Renal pelvis (tissue), 12 donors: ENCODE measurements at places on chromosomes 5 and 9. TPM values are rescaled to one million over a fixed set of nuclear protein-coding genes. Genes with fewer than 3 reads are reported as not detected.
A peak's percentile ranks its signal among the peaks of the same experiment; 100 is the strongest.

DNA sequence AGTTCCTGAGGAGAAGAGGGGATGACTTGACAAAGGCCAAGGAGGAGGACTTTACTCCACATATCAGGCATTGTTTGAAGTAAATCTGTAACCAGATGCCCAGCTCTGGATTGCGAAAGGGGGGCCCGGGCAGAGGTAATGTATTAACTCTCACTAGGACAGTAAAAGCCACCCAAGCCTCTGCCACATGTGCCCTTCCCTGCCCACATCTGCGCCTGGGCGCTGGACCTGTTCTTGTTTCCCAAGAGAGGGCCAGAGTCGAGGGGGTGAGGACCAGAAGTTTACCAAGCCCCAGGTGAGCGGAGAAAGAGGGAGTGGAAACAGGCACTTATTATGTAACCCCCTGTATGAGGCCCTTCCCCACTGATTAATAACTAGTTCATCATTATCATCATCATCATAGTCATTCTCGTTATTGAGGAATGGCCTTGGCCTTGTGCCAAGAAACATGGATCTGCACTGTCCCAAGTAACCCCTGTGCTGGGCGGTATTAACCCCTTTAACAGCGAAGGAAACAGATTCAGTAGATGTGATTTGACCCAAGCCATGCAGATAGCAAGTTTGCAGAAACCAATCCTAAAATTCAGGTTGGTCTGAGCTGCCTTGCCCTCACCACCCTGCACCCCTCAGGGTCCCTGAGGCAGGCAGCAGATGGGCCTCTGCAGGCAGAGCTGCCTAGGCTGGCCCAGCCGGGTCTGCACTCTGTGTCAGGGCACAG is at the start of gene SLC23A1:
Gene SLC23A1, minus strand, starts transcription at position 23 of the 718 bp plus-strand sequence. CDS start 44 bp downstream, outside the sequence.
- DNase-seq, result peak; percentile 49

DNA sequence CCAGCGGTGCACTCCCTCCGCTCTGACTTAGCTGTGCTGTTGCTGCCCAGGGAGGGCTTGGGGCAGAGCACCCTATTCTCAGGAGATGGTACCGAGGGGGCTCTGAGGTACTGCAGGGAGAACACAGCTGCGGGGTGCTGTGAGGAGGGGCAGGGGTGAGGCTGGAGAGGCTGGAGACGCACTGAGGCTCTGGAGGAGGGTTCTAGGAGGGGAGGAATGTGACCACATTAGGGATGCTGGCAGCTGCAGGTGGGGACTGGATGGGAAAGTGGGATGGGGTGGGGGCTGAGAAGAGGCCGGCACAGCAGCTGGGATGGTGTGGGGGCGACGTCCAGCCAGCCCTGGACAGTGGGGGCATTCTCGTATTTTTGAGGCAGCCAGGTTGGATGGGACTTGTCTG is 20.9 kb downstream of the NCS1 start:
- DNase-seq, result no peak

DNA sequence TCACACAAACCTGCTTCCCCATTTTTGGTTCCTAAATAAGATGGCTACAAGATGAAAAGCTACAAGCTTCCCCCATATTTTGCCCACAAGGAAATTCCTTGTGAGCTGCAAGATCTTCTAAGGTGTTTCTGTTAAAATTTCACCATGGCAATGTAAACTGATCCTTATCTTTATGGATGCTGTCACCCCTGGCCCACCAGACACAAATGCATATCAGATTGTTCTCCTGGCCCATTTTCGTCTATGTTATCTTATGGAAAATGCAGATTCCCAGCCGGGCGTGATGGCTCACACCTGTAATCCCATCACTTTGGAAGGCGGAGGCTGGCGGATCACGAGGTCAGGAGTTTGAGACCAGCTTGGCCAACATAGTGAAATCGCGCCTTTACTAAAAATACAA is 65.1 kb upstream of the IL6ST start:
- no peak for DNase-seq

DNA sequence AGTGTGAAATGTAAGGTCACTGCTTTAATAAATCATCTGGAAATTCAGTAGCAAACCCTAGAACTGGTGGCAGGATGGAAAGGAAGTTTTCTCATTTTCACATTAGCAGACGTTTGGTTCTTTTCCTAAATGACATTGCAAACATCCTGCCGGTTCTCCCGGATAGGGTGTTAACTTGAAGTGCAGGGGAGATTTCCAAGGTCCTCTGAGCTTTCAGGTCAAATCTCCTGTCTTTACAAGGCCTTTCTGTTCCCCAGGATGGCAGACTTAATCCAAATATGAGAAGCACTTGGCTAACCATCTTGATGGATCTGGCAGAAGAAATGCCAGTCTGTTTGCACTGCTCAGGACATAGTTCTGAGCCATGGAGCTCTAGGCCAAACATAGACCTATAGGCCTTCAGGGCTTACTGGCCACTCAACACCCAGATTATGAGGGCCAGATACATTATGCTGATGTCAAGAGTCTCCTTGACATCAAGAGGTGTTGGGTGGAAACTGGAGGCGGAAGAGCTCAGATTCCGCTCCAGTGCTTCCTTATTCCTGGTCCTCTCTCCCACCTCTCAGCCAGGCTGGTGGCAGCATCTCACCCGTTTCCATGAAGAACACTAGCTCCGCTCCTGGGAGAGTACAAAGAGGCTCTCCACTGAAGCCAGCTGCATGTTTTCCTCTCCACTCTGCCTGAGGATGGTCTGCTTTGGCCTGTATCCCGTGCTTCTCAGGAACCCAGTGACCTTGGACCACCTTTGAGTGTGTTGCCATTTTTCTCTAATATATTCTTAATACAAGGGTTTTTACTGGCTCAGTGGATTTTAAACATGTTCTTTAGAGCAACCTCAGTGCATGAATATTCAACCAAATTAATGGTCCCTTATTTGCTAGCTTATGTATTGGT is 61.0 kb downstream of the RALGPS1 start:
- DNase-seq, result no peak

- no peak for DNase-seq
Measured at GRCh38 chr9:87894998-87895625, 12.4 kb downstream of the SPATA31E1 start.

DNA sequence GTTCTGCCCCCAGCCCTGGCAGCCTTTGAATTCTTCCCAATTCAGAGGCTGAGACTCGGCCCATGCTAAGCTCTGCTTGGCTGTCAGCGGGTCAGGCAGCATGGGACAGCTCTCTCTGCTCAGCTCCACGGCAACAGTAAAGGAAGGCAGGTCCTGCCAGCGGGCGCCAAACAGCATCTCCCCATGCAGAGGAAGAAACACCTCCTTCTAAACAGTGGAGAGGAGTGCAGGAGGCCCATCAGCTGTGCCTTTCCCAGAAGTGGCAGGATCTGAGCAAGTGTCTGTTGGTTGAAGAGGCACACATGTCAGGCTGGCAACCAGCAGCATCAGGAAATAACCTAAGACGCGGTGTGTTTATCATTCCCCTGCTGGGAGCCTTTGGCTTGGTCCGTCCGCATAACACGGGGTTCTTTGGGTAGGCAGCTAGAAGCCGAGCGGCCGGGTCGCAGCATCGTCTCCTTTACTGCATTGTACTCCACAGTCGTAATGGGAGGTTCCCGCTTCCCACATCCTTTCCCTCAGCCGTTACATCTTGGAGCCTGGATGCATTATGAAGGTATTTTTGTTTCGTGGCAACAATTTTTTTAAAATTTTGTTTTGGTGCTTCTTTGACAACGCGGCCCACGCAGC is 42.7 kb upstream of the NCS1 start:
- no peak for DNase-seq

- DNase-seq, result no peak
Measured at GRCh38 chr5:90983148-90983547, 400.0 kb downstream of the ARRDC3 start.

GRCh38 chr9:91273853-91274552 is 87.7 kb downstream of the AUH start:
- DNase-seq, result no peak

GRCh38 chr9:38641985-38642864 is 21.8 kb upstream of the ANKRD18A start:
- DNase-seq, result peak; percentile 46

DNA sequence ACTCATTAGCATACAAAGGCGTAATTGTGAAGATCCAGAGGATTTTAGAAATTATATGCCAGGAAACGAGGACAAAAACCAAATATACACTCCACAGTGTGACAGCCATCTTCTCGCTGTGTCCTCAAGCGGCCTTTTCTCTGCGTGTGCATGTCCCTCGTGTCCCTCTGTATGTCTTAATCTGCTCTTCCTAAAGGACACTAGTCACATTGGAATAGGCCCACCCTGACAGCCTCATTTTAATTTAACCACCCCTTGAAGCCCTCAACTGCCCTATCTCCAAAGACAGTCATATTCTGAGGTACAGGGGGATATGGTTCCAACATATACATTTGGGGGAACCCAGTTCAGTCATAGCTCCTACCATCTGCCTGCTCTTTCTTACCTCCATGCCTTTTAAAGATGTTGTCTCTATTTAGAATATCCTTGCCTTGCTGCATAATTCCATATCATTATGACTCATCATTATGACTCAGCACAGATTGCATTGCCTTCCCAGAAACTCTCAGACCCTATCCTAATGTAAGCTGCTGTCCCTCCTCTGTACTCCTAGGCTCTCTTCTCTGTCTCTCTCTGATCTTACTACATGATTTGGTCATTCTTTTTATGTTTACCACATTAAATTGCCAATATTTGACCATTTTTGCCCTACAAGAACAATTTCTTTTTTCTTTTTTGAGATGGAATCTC is 210.9 kb downstream of the AOPEP start:
- no peak for DNase-seq

DNA sequence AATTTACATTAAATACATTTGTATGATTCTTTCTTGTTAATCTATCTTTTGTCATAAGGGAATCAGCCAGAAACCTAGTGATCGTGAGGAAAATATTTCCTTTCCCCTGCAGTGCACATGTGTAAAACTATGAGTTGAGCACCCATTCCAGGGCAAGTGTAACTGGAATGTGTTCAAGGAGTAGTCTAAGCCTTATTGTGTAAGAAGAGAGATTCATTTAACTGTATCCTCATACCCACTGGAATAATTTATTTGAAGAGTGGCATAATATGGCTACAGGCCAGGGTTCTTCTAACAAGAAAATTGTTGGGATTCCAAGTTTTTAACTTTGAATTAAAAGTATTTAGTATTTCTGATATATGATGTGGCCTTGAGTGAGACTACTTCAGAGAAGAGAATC is 1692.7 kb downstream of the EFNA5 start:
- DNase-seq, result no peak

DNA sequence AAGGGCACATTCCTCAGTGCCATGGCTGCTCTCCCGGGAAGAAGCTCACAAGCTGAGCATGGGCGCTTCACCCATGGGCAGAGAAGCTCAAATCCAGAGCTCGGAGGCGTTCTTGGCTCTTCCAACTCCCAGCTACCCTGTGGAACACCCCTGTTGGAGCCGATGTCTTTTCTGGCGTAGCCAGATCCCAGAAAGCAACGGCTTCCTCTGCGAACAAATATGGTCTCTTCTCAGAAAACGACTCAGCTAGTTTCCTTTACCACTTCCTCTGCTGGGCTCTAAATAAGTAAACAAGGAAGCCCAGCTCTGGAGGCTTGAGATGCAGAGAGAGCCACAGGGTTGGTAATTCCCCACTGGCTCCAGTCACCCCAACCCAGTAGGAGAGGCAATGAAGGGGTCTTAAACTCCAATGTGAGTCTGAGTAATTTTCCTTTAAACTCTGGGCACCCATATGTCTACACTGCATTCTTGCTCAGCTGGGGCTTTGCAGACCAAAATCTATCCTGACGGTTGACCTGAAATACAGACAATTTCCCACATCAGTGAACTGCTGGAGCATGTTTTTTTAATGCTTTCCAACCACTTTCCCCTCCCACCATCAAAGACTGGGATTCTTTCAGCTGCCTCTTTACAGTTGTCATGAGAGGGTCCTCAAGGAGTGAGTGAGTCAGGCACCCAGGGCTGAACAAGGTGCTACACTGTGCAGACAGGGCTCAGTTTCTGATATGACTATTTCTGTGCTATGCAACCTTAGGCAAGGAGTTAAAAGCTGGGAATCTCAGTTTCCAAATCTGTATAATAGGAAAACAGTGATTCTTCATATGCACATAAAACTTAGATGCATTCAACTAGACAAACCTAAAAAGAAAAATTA is at the start of gene LCP2:
Gene LCP2, minus strand, starts transcription at position 189 of the 874 bp plus-strand sequence. Its CDS starts 166 bp downstream, at position 23.
- DNase-seq, result no peak

DNA sequence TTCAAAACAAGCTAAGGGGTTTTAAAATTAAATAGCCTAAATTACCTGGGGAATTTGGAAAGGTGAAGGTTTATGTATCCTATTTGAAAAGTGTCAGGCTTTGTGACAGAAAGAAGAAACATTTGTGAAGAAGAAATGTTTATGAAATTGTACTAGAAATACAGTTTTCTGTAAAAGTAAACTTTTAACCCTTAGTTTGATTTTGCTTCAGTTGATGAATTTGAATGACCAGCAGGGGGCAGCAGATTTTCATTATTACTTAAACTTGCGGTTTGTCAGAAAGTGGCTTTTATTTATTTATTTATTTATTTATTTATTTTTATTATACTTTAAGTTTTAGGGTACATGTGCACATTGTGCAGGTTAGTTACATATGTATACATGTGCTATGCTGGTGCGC is 58.1 kb downstream of the NNT start:
- DNase-seq, result peak; percentile 34

GRCh38 chr9:127905004-127905728 is 5.8 kb upstream of the ST6GALNAC6 start:
- no peak for DNase-seq

DNA sequence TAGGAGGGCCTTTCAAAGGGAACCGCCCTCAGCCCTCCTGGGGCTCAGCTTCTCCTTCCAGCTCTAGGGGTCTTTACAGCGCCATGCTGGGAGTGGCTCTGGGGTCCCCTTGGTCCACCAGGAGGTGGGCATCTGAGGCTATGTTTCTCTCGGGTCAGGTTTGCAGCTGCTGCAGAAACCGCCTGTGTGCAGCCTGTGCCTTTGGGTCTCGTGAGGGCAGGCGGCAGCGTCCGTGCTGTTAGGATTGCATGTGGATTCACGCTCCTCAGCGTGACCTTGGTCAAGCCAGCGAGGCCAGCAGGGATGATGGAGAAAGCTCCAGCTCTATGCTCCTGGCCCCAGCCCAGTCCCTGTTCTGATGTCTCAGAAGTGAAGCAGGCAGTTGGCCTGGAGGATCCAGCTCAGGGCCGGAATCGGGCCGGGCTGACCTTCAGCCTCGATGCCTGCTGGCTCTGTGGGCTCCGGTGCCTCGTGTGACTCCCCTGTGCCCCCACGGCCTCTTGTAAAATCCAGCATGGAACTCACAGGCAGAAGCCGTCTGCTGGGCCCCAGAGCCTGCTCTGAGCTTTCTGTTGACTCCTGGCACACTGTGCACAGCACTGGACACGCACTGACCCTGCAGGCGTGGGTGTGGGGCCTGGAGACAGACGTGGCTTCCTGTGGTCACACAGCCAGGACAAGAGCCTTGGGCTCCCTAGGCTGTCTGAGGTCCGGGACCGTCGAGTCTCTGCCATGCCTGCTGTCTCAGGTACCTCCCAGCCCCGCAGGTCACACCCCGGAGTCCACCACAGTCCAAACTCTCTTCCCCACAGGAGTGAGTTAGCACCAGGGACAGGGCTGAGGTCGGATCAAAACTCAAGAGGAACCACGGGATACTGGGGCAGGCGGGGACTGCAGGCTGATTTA is 54.3 kb downstream of the TRIP13 start:
- no peak for DNase-seq

Gene C5orf46
- not detected for polyA plus RNA-seq

Gene RLN2
- polyA plus RNA-seq, result 2.7 TPM

Gene ABCA1
- 9.1 TPM for polyA plus RNA-seq

Gene PPP2R2B
- 14.7 TPM for polyA plus RNA-seq

Gene ZFP2
- polyA plus RNA-seq, result 8.3 TPM

Gene GLDC
- polyA plus RNA-seq, result 21.0 TPM

Gene PCDHA12
- polyA plus RNA-seq, result 0.14 TPM
